ENCODE measurements at places on chromosomes 5 and 9.
A peak's percentile ranks its signal among the peaks of the same experiment; 100 is the strongest.

DNA sequence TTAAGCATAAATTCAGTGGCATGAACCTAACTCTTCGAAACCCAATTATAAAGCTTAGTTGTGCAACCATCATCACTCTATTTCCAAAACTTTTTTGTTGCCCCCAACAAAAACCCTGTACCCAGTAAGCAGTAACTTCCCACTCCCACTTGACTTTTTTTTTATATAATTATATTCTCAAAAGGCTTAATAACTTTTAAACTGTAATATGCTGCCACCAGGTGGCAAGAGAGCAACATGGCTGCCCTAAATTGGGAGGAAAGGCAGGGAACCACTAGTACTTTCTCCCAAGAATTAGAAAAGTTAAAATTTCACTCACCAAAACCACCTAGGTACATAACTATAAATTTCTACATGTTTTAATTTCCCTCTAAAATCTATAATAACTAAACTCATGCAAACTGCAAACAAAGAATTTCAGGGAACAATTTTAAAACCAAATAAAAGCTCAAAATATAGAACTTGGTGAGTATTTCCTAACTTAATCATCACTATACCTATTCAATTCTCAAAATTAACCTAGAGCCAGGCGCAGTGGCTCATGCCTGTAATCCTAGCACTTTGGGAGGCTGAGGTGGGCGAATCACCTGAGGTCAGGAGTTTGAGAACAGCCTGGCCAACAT lies 50.2 kb upstream of the RNF38 start:
- DNase-seq: peak; percentile 48

- DNase-seq: peak; percentile 67
Measured at GRCh38 chr5:142012186-142012785, 541 bp downstream of the GNPDA1 start.

- no peak for DNase-seq
Measured at GRCh38 chr5:146103594-146103993, 1.8 kb downstream of the PLAC8L1 start.

GRCh38 chr9:110738982-110739381 lies 70.4 kb downstream of the MUSK start:
- DNase-seq: no peak

DNA sequence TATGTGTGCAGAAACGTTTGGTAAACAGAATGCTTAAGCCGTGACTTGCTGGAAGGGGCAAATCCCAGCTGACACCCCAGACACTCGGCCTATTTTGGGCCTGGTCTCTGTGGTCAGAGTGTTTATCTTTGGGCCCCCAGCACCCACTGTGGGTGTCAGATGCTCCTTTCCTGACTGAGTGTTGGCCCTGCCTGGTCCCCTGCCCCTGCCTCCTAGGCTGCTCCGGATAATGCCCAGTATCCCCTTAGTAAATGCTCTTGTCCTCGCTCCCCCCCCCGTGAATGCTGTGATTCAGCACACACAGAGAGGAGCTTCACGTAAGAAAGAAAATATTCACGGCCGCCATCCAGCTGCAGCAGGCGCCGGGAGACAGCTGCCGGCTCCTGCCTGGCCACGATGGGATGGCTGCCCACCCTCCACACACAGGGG lies 11.3 kb upstream of the ANGPTL2 start:
- no peak for DNase-seq

DNA sequence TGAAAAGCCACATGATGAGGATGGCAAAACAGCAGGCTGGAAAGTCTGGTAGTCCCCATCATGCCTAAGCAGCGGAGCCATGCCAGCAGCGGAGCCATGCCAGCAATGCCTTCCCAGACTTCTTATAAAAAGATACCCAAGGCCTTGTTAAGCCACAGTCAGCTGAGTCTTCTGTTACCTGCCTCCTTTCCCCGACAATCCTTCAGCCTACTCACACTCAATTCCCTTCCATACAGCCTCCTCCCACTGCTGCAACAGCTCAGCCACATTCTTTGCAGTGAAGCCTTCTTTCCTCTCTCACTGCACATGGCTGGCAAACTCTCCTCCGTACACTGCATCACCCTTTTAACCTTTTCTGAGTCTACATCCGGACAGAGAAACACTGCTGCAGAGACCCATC lies 114.9 kb downstream of the AUH start:
- DNase-seq: no peak

DNA sequence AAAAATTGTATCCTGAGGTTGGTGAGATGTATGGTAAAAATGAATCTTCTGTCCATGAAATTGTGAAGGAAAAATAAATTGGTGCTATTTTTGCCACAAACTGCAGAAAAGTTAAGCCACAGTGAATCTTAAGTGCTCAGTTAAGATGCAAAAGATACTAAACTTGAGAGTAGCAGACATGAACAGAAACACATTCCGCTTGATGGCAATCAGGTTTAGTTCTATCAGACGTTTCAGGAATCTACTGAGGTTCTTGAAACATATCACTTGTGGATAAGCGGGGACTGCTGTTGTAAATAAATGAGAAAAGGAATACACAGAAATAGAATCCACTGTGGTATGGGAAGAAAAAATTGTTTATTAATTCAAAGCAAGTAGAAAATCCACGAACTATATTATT lies 311.2 kb upstream of the PRR16 start:
- DNase-seq: no peak

GRCh38 chr5:125057912-125058826 lies 311.7 kb upstream of the ZNF608 start:
- no peak for DNase-seq

- DNase-seq: peak; percentile 66
Measured at GRCh38 chr5:150801117-150801927, 22.8 kb downstream of the SMIM3 start.

GRCh38 chr5:78803941-78804340 lies 155.4 kb upstream of the LHFPL2 start:
- no peak for DNase-seq

DNA sequence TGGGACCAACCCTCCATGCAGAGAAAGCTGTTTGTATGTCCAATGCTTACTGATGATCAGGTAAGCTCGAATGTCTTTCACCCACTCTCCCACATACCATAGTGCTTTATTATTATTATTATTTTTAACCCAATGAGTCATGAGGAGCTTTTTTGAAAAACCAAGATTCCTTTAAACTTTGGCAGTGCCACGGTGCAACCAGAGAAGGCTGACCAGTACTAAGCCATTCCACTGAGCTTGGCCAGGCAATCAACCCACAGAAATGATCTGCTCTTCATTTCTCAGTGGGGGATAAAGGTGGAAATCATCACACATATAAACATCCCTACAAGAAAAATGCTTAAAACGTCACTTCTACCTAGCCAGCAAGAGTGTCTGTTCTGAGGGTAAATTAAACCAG lies 35.5 kb downstream of the JAKMIP2 start:
- DNase-seq: no peak

GRCh38 chr5:59188419-59189225 lies 605.7 kb downstream of the RAB3C start:
- peak; percentile 70 for DNase-seq

GRCh38 chr5:76595755-76596481 lies 27.3 kb downstream of the F2RL2 start:
- DNase-seq: no peak

Data from HEK293T (cell line).